Activated T-helper 1 cell treated with anti-CD3 and anti-CD28 coated beads, Interleukin-2, amount 50 U/mL, for 16 hours (primary cell): ENCODE measurements at places on chromosomes 4 and X.

GRCh38 chrX:132488819-132489577 is at the start of gene MBNL3:
Gene MBNL3 (minus strand): TSS chrX:132489038. CDS start chrX:132439611, 49,427 bp downstream.
- peak; percentile 35 for DNase-seq

DNA sequence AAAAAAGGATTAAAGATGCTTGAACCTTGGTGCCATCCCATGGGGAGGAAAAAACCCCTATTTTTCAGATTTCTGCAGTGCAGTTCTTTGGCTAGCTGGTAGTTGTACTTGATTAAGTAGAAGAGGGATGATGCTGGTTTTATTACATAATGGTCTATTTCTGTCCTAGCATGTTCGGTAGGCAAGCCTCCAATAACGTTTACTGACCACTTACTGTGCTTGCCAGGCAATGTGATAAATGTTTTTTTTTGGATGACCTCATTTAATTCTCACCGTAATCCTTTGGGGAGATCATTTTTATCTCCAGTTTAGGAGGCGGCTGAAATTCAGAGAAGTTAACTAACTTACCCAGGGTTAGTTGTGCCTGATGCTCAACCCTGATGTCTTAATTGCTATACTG is 92.1 kb upstream of the RPA4 start:
- DNase-seq = no peak

- DNase-seq = no peak
These were observed 39.6 kb upstream of the DIPK2B start for GRCh38 chrX:45240301-45240700.

GRCh38 chr4:106116025-106116424 is 200.0 kb downstream of the TBCK start:
- DNase-seq = no peak

- no peak for DNase-seq
These were observed 52.1 kb upstream of the LHFPL1 start for GRCh38 chrX:112731793-112732192.

DNA sequence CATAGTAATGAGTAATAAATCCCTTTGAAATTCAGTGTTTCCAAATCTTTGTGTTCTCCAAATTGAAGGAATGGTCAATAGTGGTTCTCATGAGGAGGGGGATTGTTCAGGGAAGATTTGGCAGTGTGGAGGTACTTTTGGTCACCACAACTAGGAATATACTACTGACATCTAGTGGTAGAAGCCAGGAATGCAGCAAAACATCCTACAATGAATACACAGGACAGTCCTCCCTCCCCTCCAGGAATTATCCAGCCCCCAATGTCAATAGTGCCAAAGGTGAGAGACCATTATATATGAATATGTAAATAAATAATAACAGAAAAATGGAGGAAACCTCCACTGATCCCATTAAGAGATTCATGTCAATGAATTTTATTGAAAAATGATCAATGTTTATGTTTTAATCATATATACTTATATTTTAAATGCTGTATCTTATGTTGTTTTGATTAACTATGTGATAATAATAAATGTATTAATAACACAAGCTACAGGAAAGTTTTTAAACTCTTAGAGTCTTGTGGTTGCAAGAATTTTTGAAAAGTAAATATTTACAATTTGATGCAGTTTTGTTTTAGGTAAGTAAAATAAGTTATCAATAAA is 14.4 kb upstream of the FAM9A start:
- no peak for DNase-seq

- DNase-seq = no peak
These were observed 555 bp upstream of the PGM2 start for GRCh38 chr4:37825968-37826294.

DNA sequence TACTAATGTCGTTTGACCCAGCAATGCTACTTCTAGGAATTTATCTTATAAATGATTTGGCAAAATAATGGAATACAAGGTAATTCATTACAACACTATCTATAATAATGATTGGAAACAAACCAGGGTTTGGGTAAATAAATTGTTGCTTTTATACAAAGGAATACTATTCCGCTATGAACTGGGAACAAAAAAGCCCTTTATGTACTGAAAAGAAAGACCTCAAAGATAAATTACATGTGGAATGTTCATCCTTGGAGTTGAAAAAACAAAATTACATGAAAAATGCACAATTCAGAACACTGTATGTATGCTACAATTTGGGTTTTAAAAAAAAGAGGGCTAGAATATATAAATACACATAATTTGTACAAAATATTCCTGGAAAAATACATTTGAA is 5.2 kb upstream of the NUP54 start:
- no peak for DNase-seq

DNA sequence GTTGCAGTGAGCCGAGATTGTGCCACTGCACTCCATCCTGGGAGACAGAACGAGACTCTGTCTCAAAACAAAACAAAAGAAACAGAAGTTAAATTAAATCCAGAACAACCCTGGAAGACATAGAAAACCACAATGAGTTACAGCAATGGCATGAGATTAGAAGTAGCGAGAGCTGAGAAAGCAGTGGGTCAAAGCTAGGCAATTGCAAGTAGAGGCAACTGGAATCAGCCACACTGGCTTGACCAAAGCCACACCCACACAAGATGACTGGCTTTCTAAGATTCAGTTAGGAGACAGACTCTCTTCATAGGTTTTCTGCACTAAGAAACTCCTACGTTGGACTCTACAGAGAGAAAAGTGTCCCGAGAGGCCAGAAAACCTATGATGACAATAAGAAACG is 443.0 kb downstream of the GPM6A start:
- no peak for DNase-seq

- no peak for DNase-seq
These were observed 52.6 kb upstream of the LRAT start for GRCh38 chr4:154691229-154691628.

GRCh38 chr4:89572224-89572858 is 264.6 kb downstream of the SNCA start:
- no peak for DNase-seq

GRCh38 chr4:185143601-185143969 is 519 bp downstream of the SLC25A4 start:
- DNase-seq = no peak

GRCh38 chr4:150072906-150073714 is 5.1 kb upstream of the DCLK2 start:
- DNase-seq = no peak
